ENCODE measurements at places on chromosomes 12 and 14.
A peak's percentile ranks its signal among the peaks of the same experiment; 100 is the strongest.

DNA sequence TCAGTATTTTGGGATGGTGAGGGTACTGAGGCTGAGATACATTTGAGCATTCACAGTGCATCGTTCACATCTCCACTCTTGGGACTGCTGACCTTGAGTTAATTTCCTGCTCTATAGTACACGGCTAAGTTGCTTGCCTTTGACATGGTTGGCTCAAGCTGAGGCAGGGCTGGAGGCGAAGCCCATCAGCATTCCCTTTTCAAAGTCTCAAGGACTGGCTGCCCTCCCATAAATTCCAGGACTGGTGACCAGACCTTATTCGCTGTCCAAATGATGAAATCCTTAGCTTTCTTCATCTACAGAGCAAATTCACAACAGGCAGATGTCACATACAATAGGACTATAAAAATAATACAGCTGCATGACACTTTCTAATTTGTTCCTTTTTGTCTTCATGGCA is 85.9 kb downstream of the SSPN start:
- no peak for DNase-seq

- no peak for DNase-seq
Observed at GRCh38 chr12:39780411-39780912, 160.9 kb upstream of the ABCD2 start.

GRCh38 chr12:26614011-26614616 is 218.9 kb downstream of the ITPR2 start:
- DNase-seq = peak; percentile 4

GRCh38 chr12:121823101-121823726 is 19.4 kb downstream of the SETD1B start:
- no peak for DNase-seq

- DNase-seq = no peak
Observed at GRCh38 chr12:111785651-111786050, 18.9 kb downstream of the ALDH2 start.

DNA sequence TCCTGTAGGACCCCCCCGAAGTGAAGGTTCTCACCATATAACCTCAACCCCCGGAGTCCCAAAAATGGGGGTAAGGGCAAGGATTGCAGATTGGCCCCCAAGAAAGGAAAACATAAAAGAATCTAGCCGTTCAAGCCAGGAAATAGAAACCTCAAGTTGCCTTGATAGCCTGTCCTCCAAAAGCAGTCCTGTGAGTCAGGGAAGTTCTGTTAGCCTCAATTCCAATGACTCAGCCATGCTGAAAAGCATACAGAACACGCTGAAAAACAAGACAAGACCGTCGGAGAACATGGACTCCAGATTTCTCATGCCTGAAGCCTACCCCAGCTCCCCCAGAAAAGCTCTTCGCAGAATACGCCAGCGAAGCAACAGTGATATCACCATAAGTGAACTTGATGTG is 344.2 kb upstream of the RGS6 start:
- DNase-seq = no peak

GRCh38 chr14:24408764-24409163 is 10.0 kb downstream of the NYNRIN start:
- no peak for DNase-seq

DNA sequence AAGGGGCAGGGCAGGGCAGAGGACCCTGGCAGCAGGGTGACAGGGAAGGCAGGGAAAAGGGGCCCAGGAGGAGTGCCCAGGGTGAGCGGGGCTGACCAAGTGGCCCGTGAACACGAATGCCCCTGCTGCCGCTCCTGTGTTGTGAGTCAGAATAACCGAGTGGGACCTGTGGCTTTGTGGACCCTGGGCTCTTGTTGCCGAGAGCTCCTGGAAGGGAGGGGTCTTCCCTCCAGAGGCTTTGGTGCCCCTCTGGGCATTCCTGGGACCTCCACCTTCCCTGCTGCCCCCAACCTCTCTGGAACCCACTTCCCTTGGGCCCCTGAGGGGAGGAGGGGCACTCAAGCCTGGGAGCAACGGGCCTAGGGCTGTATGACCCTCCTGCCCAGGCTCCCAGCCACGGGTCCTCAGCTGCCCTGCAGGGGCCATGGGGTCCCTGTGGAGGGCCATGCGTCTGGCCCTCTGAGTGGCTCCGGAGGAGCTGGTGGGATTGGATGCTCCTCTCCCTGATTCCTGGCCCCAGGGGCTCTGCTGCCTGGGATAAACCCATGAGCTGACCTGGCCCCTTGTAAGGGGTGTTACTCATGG is 319.4 kb downstream of the TMEM121 start:
- no peak for DNase-seq
